Fibroblast of skin of left quadriceps (primary cell): ENCODE measurements at places on chromosomes 6 and 20.

DNA sequence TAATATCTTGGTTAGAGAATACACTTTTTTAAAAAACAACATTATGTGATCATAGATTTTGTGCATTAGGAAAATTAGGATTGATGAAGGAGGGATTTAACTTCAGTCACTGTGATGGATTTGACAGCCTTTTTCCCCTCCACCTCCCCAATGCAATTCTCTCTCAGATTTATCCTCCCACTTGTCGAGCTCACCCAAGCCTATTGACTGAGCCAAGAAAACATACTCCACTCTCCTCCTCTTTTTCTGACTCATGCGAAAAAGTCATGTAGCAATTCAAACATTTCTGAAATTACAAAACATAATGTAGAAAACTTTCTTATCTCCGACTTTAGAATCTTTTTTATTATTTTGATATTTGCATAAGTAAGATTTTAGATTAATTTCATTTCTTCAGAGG is 24.1 kb downstream of the KLHL32 start:
- no peak for DNase-seq

- DNase-seq: no peak
These were observed 191.3 kb downstream of the OR2B2 start for GRCh38 chr6:27720607-27721580.

DNA sequence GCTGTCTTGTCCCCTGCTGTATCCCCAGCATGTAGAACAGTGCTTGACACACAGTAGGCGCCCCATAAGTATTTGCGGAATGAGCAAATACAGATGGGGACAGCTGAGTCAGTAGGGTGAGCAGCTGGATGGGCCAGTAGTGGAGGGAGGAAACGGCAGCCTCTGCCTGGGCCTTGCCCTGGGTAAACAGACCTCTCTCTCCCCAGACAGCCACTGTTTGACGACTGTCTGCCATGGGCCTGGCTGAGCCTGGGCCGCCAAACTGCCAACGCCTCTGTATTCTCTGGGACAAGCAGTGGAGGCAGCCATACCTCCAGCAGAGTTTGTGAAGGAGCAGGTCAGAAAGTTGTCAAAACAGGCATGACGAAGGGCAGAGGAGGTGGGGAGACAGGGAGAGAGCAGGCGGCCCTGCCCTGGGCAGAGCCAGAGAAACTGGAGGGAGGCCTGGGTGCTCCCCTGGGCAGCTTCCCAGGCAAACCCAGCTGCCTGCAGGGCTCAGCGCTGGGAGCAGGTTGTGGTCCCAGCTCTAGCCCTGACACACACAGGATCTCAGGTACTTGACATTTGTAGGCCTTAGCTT is 15.2 kb downstream of the HNF4A start:
- DNase-seq: no peak

GRCh38 chr20:5786930-5787795 is 37.0 kb downstream of the SHLD1 start:
- peak; percentile 12 for DNase-seq

DNA sequence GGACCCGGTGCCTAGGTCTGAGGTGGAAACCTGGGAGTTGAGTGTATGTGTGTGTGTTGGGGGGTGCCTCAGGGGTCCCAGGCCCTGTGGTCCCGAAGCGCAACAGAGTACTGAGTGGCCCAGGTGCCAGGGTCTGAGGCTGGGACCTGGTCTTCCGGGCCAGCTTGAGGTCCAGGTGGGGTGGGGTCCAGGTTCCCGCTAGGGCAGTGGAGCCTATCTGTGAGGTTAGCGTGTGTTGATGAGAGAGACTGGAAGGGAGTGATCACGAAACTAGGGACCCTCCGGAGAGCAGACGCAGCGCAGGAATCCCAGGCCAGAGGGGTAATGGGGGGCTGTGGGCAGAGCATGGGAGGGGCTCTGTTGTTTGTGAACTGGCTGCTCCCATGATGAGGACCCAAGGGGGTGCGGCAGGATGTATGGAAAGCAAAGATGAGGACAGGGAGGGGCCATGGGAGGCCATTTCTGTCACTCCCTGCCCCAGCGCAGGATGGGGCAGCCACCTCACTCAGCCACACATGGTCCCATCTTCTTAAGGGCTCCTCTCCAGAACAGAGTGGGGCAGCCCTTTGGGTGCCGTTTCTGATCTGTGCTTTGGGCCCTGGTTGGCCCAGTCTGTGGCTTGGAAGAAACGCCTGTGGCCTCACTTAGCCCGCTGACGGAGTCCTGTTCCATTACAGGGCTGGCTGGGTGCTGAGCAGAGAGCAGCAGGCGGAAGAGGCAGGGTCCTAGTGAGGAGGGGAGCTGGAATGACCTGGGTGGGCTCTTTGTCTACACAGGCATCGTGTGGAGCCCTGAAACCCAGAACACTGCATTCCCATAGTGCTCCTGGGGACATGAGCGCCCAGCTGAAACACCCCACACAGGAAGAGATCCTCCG is 872 bp downstream of the HSPA12B start:
- DNase-seq: no peak

DNA sequence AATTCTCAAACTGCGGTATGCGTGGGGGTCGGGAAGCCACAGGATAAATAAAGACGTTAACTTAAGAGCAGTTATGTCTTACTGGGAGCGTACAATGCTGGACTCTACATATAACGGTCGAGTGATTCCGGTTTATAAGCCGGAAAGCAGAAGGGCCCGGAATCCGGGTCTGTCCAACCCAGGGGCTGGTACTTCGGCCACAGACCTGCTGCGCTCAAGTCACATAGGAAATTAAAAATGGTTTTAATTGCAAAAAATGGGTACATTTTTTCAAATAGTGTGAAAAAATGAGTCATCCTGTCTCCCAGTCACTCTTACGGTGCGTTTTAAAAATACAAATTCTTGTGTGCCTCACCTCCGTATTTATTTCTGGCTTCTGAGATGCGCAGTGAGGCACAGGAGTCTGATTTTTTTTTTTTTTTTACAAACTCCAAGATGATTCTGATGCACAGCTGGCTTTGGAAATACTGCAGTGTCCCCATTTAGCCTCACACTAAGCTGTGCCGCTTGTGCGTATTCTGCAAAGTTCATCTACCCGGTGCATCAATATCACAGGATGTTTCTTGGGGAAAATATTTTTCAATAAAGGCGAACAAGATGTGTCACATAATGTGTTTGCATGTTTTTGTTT is 1.0 kb downstream of the PCIF1 start:
- DNase-seq: no peak

DNA sequence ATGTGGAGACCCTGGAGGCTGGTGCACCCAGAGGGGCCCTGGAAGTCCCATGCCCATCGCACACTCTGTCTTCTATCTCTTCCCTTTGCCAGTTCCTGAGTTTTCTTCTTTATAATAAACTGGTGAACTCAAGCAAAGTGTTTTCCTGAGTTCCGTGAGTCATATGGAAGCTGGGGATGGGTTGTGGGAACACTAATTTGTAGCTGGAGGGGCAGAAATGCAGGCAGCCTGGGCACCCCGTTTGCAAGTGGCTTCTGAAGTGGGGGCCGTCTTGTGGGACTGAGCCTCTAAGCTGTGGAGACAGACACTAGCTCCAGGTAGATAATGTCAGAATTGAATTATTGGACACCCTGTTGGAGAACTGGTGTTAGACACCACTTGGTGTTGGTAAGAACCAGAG is 3.2 kb upstream of the PPP1R3G start:
- DNase-seq: no peak

DNA sequence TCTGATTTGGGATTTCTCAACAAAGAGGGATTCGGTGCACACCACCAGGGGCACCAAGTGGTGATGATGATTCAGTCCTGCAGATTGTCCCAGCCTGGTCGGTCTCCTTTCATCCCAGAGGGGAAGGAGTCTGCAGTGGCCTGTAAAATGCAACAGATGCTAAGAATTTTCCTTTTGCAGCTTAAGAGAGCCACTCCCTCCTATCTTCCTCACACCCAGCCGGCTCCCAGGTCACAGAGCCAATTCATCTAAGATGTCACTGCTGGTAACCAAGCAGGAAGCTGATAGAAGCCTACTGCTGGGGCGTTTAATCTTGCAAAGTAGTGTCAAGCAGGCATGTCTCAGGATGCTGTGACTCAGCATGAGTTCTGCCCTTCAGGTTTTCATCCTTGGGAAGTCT is 203.8 kb upstream of the LRFN2 start:
- no peak for DNase-seq

- no peak for DNase-seq
These were observed 5.6 kb downstream of the IL17A start for GRCh38 chr6:52191824-52192223.

- no peak for DNase-seq
These were observed 231.6 kb downstream of the THBS2 start for GRCh38 chr6:169022079-169022478.

DNA sequence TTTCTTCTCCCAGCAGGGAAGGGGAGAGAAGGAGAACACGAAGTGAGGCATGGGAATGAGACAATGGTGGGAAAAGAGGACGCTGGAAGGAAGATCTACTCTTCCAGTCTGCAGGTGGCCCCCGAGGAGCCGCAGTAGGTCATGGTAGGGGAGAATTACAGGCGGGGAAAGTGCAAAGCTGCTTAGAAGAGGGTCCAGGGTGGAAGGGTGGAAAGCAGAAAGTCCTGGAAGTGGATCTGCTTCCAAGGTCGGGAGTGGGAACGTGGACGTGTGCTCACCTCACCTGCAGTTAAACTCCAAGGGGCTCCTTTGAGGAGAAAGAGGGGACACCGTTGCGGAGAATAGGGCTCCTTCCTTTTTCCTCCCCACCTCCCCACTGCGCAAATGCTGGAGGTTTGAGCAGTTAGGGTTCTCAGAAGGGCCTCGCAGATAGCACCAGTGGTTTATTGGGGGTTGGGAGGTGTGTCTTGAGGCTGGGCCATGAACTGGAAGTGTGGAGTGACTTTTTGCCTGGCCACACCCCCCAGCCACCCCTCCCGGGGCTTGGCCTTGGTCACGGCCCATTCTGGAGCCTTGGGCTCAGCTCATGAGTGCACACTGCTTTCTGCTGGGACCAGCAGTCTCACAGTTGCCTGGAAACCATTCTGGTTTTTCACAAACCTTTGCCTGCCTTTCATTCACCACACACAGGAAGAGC is 100.4 kb upstream of the MLN start:
- DNase-seq: no peak

GRCh38 chr20:32906200-32906599 is 47.5 kb downstream of the EFCAB8 start:
- no peak for DNase-seq
